ENCODE measurements at places on chromosomes 5 and 9.

GRCh38 chr5:57341380-57341979, 141.1 kb downstream of the ACTBL2 start:
- DNase-seq: no peak

DNA sequence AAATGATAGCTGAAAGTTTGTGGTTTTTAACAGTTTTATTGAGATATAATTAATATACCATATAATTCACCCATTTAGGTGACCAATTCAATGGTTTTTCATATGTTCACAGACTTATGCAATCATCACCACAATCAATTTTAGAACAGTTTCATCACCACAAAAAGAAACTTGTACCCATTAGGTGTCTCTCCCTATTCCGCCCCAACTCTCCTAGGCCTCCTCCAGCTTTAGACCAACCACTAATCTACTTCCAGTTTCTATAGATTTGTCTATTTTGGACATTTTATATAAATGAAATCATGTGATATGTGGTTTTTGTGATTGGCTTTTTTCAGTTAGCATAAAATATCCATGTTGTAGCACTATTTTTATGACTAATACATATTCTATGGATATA, 38.6 kb downstream of the YTHDC2 start:
- DNase-seq: no peak

- DNase-seq: no peak
Observed at GRCh38 chr5:89246252-89246651, 363.3 kb upstream of the MEF2C start.

DNA sequence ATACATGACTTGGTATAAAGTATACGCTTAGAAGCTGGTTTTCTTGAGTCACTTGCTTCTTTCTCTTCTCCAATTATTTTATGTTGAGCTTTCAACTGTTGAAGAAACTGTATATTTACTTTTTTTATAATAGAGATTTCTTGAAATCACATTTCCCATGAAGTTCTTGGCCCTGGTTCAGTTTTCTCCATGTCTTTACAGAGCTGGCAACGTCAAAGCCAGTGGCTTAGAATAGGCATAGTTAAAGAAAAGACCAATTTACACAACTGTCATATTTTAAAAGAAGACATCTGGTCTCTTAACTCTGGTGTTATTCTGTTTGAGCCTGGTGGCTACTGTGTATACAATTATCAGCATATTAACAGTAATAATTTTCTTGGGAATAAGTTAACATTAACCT, 1249.3 kb downstream of the CDH12 start:
- no peak for DNase-seq

- DNase-seq: no peak
Observed at GRCh38 chr5:139133282-139133681, 64.9 kb downstream of the SIL1 start.

DNA sequence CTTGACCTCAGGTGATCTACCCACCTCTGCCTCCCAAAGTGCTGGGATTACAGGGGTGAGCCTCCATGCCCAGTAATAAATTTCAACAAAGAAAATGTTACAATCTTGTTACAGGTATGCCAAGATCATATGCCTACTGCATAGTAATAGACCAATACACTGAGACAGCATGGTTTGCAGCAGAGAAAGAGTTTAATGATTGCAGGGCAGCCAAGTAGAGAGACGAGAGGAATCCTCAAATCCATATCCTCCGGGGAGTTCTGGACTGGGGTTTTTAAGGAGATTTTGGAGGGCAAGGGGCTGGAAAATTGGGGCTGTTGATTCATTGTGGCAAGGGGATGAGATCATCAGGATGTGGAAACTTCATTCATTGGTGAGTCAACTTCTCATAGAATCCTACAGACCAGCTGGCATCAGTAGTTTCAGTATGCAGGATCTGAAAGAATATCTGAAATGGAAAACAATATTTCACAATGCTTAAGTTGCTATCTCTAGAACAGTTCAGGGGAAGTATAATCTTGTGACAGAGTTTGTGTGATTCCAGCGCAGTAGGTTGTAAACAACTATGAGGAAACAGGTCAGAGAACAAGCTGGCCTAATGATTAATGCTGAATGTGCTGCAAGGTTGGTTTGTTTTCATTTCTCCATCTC, 14.8 kb upstream of the TUT7 start:
- no peak for DNase-seq

Data from CD4-positive, alpha-beta T cell treated with Interferon alpha-2 for 1 hour (primary cell).